Suprapubic skin (tissue), 4 donors: ENCODE measurements at places on chromosomes 7 and 10.

DNA sequence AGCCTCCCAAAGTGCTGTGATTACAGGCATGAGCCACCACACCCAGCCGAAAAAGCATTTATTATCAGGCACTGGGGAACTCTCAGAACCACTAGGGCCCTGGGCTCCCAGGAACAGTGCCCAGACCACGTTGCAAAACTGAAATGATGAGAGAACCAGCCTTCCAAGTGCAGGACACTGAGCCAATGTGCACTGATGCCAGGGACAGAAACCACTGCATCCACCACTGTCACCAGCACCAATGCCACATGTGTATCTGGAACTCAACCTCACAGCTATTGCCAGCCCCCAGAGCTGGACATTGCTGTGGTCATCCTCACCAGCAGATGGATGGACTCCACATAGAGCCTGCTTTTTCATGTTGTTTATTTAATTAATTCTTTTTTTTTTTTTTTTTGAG, 28.2 kb upstream of the TPST1 start:
- DNase-seq: no peak

GRCh38 chr10:13803566-13804554, 217.1 kb downstream of the PRPF18 start:
- no peak for DNase-seq

- DNase-seq: no peak
Observed at GRCh38 chr10:97686301-97686961, 610 bp downstream of the AVPI1 start.

DNA sequence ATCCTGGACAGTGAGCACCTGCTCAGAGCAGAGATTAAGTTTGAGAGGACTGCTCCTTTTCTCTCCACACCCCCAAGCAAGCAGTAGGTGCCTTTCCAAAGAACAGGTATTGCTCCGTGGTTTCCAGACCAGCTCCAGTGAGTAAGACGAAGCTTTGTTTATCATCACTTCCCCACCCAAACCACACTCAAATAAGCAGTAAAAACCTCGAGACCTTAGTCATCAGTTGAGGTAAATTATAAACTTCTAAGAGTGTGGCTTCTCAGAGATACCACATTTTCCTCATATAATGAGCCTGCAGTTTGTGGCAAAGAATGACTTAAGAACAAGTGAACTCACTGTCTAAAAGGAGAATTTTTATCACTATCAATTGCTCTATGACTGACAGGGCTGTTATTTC, 50.0 kb upstream of the GRB10 start:
- no peak for DNase-seq

DNA sequence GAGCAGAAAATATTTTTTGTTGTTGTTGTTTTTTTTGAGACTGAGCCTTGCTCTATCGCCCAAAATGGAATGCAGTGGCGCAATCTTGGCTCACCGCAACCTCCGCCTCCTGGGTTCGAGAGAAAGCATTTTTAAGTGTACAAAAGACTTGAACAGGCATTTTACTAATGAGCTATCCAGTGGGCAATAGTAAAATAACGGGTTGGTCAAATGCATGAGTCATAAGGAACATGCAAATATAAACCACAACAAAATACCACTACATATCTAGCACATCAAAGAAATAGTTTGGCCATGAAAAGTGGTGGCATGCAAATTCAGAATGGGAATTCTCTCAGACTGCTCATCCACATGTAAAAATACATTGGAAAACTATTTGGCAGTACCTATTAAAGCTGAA, 71.7 kb upstream of the TMEM106B start:
- no peak for DNase-seq

- DNase-seq: no peak
Observed at GRCh38 chr7:105133358-105133757, 119.4 kb downstream of the KMT2E start.

- peak; percentile 85 for DNase-seq
Observed at GRCh38 chr10:624605-625332, 64.7 kb downstream of the DIP2C start.

DNA sequence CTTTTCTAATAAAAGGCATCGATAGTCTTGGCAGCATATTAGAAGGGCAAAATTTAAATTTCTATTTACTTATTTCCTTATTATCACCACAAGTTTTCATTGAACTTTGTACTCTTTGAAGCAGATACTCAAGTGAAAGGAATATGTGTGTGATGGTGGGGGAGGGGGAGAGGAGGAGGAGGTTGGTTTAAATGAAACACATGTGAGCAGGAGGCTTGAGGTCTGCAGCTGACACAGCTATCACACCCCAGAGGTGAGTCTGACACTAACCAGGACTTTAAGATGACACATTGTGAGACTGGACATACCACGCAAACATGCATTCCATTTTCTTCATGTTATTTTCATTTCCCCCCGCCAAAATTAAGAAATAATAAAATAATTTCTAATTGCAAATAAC, 63.3 kb downstream of the CTTNBP2 start:
- no peak for DNase-seq
